SW480 (cell line): ENCODE measurements at places on chromosomes 16 and 17.

GRCh38 chr16:85211271-85211801, 99.1 kb upstream of the CIBAR2 start:
- DNase-seq = peak; percentile 14

DNA sequence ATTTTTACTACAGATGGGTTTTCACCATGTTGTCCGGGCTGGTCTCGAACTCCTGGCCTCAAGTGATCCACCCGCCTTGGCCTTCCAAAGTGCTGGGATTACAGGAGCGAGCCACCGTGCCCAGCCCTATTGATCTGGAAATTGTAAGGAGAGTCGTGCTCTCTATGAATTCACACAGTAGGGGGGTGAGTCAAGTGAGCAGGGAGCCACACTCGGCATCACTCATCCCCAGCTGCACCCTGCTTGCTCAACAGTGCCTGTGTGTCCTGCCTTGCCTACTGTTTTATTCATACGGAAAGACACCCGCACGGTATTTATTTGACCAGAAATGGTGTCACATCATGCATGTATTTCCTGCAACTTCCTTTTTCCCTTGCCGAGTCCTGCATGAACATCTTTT, 157.2 kb upstream of the FOXF1 start:
- DNase-seq = no peak

- no peak for DNase-seq
Measured at GRCh38 chr17:17928398-17929287, 43.6 kb downstream of the TOM1L2 start.

GRCh38 chr16:74601126-74601871, 5.6 kb downstream of the GLG1 start:
- DNase-seq = peak; percentile 50

DNA sequence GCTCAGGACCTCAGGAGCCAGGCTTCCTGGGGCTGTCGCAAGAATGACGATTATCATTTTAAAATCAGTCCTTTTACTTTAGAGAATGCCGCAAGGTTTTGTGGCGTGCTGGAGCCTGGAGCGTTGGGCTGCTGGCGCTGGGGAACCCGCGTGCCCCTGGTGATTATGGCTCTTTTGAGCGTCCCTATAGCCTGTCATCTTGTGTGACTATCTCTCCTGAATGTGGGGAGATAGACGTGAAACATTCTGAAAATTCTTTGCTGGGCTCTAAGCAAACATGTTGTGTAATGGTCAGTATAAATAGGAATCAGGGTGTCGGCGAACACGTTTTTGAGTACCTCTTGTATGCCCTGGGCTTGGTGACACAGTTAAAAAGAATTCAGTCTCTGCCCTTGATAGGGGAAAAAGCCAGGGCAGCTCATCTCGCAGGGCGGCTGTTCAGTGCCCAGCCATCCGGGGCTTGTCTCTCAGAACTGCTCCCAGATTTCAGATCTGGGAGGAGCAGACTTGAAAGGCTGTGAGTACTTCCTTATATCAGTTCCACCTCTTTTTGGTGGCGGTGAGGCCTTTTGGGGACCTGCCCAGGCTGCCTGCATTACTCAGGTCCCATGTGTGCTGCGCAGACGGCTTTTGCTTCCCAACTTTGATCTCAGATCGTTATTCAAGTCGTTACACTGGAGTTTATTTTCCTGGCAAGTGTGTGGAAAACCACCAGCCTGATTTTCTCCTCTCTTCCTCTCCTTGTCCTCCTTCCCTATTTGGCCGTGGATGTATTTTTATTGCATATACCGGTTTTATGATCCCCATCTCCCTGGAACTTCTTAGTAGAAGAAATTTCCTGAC, 973 bp downstream of the SLC7A6 start:
- peak; percentile 93 for DNase-seq

DNA sequence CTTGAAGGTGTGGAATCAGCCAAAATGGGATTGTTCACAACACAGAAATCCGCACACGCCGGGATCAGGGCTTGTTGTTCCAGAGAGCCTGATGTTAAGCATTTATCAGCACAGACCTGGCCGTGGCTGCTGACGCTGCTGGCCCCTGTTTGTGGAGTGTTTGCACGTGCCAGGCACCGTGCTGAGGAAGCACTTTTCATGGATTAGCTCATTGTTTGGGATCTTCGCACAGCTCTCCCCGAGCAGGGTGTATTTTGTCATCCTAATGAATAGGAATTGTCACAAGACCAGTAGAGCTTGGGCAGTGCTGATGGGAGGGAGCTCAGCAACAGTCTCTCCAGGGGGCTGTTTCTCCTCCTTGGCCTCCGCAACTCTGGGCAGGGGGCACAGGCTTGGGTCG, 160.4 kb upstream of the PLCG2 start:
- DNase-seq = no peak

GRCh38 chr17:2549392-2550211, 37.9 kb upstream of the METTL16 start:
- DNase-seq = no peak

DNA sequence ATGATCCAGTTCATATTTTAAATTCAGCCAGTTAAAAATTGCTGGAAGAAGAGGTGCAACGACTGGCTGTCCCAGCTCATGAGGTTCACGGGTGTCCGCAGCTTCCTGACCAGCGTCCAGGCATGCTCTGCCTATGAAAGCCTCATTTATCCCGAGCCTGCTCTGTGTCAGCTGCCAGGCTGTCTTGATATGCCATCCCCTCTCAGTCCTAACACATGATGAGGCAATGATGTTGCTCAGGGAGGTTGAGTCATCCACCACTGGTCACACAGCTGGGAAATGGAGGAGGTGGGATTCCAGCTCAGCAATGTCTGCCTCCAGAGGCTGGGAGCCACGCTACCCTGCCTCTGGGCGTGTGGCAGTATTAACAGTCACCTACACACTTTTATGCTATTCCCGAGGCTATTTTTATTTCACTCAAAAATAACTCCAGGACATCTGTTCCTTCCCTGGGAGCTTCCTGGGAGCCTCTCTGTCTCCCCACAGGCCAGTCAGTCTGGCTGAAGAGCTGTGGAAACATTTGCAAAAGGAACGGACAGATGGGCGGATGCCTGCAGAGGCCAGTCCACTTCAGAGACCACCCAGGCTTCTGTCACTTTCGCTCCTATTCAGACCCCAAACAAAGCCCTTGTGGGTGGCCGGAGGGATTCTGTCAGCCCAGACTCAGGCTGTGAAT, 22.5 kb downstream of the RAB11FIP4 start:
- DNase-seq = no peak

DNA sequence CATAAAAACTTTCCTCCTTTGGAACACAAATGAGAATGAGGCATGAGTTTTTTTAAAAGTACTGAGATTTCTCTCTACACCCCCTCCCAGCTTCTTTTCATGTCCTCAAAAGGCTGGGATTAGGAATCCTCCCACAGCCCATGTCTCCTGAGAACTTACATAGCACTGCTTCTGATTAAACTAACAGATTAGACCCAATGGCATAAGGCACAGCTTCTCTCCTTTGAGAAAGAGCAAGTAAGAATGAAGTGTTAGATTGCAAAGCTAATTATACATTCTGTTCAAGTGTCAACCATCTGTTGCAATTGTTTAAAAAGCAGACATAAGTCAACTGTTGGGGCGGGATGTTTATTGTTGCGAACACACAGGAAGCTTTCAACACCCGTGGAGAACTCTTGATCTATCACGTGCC, 715.1 kb downstream of the CDH11 start:
- DNase-seq = no peak

GRCh38 chr17:9472541-9472940, 103.1 kb downstream of the STX8 start:
- no peak for DNase-seq

DNA sequence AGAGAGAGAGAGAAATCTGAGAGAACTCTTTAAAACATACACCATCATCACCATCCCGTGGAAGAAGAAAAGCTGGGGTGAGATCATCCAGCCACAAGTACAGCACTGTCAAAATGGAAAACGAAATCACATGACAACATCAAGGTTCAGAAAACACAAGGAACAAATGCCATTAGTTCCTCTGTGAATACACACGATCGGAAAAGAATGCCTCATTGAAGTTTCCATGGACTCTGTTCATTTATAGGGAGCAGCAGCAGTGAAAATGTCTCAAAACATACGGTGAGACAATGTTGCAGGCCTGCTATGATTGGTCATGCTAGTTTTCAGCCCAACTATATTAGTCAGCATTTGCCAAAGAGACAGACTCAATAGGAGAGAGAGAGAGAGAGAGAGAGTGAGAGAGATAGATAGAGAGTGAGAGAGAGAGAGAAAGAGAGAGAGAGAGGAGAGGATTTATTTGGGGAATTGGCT, 4.4 kb downstream of the CFAP97D1 start:
- DNase-seq = no peak

- no peak for DNase-seq
Measured at GRCh38 chr16:4523686-4524085, 14.9 kb downstream of the CDIP1 start.

- DNase-seq = no peak
Measured at GRCh38 chr17:27810211-27810901, 10.0 kb upstream of the NOS2 start.

GRCh38 chr16:50151756-50152155, 1.4 kb upstream of the TENT4B start:
- no peak for DNase-seq

GRCh38 chr17:7022781-7023571, at the start of gene BCL6B:
TSS of gene BCL6B (plus strand) at chr17:7023050. CDS start at chr17:7023672, 622 bp downstream.
- DNase-seq = no peak

DNA sequence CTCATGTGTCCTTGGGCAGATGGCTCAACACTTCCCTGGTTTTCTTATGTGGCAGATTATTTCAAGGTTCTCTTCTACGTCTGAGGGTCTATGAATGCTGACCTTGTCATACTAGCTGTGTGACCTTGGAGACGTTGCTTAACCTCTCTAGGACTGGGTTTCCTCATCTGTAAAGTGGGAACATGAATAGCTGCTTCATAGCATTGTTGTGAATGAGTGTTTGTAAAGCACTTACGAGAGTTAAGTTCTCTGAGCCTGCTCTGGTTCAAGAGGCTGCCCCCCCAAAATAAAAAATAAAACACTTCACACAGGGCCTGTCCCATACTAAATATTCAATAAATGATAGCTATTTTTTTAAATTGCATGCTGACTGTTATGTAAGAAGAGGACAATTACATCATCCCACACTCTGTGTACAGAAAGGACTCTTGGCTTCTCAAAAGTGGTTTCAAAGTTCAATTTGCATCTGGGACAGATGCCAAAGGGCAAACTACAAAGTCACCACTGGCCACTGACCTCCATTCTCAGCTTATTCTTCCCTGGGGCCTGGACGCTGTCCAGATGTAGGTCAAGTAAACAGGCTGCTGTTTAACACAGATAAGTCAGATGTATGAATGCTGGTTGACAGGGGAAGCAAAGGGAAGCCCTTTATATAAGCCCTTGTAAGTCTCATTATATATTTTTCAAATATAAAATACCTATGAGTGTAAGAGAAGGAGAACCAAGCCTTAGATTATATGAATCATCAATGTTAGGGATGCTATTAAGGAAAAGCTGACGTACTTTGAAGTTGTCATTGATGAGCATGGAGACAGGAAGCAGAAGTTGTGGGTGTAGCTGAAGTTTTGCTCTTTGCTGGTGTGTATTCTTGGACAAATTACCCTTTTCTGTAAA, 15.4 kb upstream of the NDEL1 start:
- peak; percentile 52 for DNase-seq

DNA sequence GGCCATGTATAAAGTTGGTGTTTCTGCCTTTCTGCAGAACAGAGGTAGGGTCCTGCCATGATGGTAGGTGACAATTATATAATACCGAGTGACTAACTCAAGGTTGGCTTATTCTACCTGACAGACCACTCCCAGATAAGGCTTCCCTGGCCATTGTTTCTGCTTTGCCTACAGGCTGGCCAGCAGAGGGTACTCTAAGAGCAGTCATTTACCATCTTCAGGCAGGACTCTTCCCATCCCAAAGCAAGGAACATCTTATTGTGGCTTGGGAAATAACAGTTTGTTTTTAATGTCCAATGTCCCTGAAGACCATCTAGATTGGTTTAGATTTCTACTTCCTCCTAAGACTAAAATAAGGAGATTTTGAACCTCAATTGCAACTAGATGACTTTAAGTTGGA, 74.1 kb downstream of the SNX11 start:
- DNase-seq = peak; percentile 71

DNA sequence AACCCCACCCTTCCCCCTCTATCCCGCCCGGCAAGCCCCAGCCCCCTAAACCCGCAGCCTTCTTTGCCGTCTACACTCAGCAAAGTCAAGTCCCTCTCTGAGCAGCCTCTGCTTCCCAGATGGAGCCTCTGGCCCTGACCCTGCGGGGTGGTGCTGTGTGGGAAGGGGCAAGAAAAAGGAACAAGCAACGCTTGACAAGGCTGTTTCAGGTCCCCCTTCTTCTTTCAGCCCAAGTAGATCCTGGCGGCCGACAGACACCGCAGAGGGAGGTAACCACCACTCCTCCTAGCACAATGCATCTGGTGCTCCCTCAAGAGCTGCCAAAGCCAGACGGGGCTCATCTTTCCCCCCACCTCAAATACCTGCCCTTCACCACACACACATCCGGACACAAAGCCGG, 178.3 kb downstream of the ENGASE start:
- no peak for DNase-seq

DNA sequence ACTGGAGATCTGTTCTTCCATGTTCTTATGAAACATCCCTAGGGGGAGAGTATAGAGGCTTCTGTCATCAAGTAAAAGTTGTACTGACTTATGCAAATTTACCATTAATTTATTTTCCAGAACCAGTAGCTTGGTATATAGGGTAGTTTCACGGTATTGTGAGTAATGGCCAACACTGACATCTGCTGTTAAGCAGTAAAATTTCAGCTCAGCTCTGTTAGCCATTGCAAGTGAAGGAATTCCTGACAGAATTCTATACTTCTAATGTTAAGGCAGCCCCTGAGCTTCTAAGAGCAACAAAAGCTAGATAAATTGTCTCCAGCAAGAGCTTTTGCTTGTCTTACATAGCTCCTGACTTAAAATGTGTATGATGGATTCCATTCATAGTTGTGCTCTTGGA, 613.5 kb upstream of the C16orf82 start:
- no peak for DNase-seq

DNA sequence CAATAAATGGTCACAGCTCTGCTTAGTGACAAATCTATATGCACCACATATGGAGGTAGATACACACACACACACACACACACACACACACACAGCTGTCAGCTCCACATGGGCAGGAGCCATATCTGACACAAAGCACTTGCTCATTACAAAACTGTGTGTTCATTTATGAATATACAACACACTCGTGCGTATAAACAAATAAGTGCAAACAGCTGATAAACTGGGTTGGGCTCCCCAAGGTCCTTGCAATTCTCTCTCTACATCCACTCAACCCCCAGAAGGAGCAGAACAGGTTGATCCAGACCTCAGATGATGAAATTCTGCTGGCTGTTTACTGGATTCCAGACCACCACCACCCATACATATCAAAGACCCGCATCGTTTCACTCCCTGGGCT, 140.7 kb downstream of the XYLT1 start:
- DNase-seq = no peak
